ENCODE measurements at places on chromosomes 3 and 15.

GRCh38 chr3:13189639-13190377, 116.6 kb upstream of the IQSEC1 start:
- DNase-seq, result peak; percentile 36

GRCh38 chr3:17678116-17678741, 64.2 kb downstream of the TBC1D5 start:
- DNase-seq, result no peak

- peak; percentile 80 for DNase-seq
Observed at GRCh38 chr3:108124337-108125152, 33.7 kb upstream of the CD47 start.

- peak; percentile 47 for DNase-seq
Observed at GRCh38 chr3:114242947-114243346, 5.6 kb upstream of the ZNF80 start.

GRCh38 chr15:64938192-64938591, 26.5 kb downstream of the ANKDD1A start:
- DNase-seq, result no peak

DNA sequence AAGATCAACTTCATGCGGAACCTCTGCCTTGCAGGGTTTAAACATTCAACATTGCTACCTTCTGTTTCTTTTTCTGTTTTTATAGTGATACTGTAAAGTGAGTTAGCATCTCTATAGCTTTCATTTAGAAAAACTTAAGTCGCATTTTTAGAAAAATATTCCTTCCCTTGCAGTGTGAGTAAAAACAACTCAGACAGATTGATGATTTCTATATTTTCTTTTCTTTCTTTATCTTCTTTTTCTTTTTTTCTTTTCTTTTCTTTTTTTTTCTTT, 2.8 kb upstream of the MEIS2 start:
- no peak for DNase-seq

GRCh38 chr15:74604983-74605794, 10.4 kb upstream of the CLK3 start:
- DNase-seq, result no peak

DNA sequence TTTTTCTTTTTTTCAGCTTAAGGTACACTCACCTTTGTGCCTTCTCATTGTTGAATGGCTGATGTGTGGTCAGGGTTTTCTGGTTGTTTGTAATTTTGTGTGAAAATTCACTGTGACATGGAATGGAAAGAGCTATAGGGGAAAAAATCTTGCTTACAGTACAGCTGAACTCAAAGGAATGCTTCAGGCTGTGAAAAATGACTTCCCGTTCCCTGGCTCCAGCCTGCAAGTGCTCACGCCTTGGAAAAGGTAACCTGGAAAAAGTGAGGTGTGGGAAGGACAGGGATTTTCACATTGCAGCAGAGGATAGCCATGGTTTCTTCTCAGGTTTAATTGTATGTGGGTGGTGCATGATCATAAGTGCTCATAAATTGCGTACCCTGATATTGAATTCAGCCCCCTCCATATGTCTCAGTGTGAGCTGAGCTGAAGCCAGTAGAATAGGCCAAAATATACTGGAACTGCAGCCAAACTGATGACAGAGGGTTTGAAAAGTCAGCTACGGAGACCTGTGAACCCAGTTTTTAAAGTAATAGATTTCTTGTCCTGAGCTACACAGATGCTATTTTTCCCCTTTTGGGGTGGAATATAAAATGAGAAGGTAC, 228.7 kb upstream of the RASGRP1 start:
- no peak for DNase-seq

GRCh38 chr15:100279446-100279845, 62.3 kb downstream of the ADAMTS17 start:
- no peak for DNase-seq

DNA sequence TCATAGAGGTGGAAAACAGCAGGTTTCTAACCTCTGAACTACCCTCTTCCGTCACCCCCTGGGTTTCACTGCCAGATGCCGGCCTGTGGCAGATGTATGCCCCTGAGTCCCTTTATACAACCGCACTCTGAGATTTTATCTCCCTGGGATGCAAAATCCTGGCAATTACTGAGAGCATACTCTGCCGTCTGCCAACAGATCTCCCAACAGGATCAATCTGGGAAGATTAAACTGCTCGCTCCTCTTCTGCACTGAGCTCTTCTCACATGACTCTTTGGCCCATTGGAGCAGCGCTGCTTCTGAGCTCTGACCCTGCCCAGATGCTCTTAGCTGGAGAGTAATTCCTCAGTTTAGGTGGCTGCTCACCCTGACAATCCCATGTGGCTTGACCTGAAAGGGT, 133.2 kb downstream of the LIPC start:
- DNase-seq, result no peak

GRCh38 chr3:120324190-120324589, 25.0 kb downstream of the LRRC58 start:
- DNase-seq, result no peak

DNA sequence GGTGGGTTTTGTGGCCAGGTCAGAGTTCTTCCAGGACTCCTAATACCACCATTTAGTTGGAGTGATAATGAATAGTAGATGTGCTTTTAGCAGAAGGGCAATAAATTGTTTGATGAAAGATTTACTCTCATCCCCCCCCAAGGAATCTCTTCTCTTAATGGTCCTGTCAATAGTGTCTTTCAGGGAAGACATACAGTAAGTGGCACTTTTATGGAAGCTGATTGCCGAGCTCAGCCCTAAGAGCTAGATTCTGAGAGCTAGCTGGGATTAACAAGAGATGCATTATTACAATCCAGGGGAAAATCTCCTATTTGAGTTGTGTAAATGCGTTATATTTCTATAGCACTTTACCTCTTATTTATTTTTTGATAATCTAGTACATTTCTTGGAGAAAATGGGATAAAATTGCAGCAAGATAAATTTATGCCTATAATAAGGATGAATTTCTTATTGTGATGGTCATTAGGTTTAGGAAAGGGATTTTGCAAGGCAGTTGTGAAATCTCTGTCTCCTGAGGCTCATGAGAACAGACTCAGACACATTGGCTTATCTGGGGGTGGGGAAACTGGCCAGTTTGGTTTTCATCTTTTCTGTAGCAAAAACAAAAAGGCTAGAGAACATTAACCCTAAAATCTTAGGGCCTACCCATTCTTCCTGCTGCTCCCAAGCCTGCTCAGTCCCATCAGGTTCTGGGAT, 41.6 kb upstream of the CLSTN2 start:
- no peak for DNase-seq

GRCh38 chr3:116051040-116051439, 394.2 kb downstream of the LSAMP start:
- no peak for DNase-seq

GRCh38 chr3:124669470-124669869, 60.8 kb upstream of the UMPS start:
- no peak for DNase-seq

GRCh38 chr3:120443626-120444123, 7.1 kb downstream of the FSTL1 start:
- DNase-seq, result no peak

- no peak for DNase-seq
Observed at GRCh38 chr3:183354325-183354831, 74.0 kb downstream of the MCF2L2 start.

GRCh38 chr3:50297384-50297775, 1.8 kb downstream of the HYAL3 start:
- DNase-seq, result no peak

DNA sequence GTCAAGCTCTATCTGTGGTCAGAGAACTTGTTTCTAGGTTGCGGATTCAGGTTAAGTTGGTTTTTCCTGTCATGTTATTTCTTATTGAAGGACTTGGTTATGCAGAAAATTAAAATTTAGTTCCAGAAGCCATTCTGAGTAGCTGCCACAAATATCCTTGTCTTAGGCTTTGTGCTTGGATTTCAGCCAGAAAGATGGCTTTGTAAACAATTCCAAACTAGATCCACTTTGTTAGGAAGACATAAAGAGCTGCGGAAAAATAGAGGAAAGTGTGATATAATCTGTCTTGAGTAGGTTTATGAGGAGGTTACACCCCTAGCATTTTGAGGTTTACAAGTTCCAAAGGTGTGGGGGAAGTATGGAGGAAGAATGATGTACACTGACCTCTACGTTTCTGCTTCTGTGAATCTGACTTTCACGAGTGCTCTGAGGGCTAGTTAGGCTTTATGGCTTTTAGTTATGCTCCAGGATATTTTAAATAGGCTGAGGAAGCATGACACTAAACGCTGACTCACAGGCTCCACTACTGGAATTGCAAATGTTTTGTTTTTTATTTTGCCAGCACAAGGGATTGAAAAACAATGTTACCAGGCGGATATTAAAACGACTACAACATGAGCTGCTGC, 46.3 kb upstream of the UTS2B start:
- no peak for DNase-seq

- DNase-seq, result no peak
Observed at GRCh38 chr3:162096874-162097273, 600.3 kb downstream of the OTOL1 start.

DNA sequence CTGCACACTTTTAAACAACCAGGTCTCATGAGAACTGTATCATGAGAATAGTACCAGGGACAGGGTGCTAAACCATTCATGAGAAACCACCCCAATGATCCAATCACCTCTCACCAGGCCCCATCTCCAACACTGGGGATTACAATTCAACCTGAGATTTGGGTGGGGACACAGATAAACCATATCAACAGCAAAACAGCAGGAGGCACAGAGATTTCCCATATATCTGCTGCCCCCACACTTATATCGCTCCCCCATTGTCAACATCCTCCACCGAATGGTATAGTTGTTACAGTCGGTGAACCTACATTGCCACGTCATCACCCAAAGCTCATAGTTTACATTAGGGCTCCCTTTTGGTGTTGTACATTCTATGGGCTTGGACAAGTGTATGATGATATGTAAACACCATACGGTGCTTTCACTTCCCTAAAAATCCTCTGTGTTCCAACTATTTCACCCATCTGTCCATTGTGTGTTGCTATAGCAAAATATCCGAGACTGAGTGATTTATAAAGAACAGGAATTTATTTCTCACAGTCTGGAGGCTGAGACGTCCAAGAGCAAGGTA, 224.8 kb downstream of the FAM43A start:
- no peak for DNase-seq

GRCh38 chr3:11632564-11632963, 11.2 kb downstream of the VGLL4 start:
- no peak for DNase-seq

GRCh38 chr3:25652921-25653320, 11.8 kb downstream of the TOP2B start:
- DNase-seq, result no peak
